ENCODE measurements at places on chromosomes 3 and 15.
A peak's percentile ranks its signal among the peaks of the same experiment; 100 is the strongest.

DNA sequence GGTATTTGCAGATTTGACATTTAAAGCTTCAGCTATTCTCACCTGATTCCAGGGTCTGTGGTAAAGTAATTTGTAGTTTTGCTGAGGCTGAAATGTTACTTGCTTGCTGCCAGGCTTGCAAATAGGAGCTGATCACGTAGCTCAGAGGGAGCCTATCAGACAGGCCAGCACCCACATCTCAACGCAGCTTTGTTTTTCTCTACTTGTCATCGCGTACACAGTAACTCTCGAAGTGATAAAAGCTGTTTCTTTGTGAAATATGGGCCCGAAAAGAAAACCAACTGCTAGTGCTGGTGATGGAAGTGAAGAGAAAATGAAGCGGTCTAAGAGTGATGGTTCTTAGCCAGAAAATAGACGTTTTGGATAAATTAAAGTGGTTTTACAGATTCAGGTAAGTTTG, 23.4 kb downstream of the RAB5A start:
- no peak for DNase-seq

- DNase-seq: no peak
These were observed 19.8 kb downstream of the HMG20A start for GRCh38 chr15:77440378-77440999.

DNA sequence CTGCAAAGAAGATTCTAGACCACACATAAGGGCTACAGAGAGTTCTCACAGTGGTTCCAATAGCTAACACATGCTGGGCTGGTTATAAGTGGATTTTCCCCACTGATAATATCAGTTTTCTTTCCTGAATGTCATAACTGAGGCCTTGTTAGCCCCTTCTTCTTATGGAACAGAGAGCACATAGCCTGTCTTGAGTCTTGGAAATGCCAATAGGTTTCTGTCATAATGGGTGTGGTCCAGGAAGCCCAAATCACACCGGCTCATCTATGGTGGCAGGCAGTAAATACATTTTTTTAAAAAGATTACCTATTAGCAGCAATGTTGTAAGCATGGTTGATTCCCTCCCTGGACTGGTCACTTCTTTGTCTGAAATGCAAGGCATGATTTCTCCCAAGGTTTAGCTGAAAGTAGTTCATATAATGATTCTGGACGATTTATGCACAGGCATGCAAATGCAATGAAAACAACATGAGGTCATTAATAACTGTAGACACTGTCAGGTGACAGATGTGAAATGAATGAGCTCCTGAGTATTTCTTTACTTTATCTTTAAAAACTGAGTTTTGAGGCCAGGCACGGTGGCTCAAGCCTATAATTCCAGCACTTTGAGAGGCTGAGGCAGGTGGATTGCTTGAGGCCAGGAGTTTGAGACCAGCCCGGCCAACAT, 67.2 kb upstream of the ATP2C1 start:
- no peak for DNase-seq

DNA sequence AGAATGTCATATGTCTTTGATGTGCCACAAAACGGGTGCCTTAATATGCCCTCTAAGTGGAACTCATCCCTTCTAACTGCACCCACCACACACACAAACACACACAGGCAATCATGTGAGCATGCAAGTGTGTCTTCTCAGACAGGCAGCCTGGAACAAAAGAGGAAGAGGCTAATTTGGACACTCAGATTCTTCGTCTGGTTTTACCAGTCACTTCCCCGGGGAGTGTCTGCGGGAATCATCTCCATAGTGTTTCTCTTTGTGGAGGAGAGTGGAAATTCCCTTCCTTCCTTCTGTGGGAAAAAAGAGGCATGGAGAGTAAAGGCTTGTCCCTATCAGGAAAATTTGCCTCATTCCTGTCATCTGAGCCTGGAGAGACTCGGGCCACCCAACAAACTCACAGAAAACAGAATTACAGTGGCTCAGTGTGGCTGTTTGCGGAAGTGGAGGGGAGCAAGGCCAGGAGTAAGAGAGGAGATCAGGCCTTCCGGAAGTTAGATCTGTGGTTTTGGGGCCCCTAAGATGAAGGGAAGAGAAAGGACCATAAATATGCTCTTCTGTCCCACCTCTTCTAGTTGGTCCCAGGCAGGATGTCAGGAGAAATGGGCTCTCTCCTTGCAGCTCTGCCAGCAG, 212.6 kb upstream of the SEMA6D start:
- no peak for DNase-seq

DNA sequence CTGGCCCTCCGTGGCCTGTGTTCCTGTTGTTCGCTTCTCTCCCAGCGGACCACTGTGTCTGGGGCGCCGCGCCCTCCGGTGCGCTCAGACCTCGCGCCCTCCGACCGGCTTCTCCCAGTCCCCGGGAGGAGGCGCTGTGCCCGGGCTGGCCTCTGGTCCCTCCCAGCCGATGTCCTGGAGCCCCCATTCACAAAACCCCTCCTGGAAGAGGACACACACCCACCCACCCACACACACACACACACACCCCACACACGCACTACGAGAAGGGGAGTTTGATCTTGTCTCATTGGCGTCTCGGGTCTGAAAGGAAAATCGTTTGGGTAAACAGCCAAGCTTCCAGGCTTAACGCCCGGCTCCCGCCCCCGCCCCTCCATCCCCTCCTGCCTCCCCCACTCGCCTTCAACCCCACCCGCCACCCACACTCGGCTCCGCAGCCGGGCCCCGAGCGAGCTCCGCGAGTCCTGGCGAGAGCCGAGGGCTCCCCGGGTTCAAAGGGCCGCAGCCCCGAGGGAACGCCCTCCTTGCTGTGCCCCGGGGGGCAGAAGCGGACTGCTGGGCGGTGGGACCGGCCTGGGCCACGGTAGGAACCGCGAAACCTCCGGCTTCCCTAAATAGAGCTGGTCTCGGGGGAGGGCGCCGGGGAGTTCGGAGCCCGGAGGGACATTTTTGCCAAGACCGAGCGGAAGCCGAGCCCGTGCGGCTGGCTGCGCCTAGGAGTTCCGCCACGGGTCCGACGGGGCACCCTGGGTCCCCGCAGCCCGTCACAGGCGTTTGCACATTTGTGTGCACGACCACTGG, 23.6 kb downstream of the NR2F2 start:
- no peak for DNase-seq

DNA sequence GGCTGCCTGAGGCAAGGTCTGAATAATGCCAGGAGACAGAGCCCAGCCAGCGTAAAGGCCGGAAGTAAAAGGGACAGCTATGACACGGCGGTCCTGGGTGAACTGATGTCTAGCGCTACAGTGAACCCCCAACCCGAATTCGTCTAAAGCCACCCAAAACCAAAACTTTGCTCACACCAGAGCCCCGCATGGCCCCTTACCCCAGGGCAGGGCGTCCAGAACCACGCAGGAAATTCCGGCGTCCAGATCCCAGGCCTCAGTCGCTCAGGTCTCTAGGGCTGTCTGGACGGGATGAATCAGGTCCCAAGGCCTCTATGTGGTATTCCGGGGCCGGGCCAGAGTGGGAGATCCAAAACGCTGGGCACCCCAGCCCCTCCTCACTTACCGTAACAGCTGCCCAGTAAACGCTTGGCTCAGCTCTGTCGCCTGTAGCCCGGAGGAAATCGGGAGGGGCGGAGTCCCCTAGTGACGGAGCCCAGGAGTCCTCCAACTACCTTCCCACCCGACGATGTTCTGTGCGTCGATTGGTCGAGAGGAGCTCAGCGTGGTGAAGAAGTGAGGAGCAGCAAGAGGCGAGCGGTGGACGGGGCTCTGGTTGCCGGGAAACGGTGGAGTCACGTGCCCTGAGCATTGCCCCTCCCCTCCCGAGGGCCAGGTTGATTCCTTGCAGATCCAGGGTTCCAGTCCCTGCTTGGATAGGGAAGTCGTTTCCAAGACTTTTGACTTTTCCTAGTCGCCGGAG, at the start of gene CCDC32:
Gene CCDC32 (minus strand): TSS at position 452 of the 742 bp plus-strand sequence. CDS start 2,027 bp downstream, outside the sequence.
- DNase-seq: peak; percentile 98

GRCh38 chr15:68819495-68820294, 1.0 kb downstream of the ANP32A start:
- DNase-seq: peak; percentile 52

GRCh38 chr3:74402821-74403220, 211.6 kb downstream of the CNTN3 start:
- DNase-seq: no peak

GRCh38 chr3:166422556-166422955, 585.3 kb upstream of the BCHE start:
- DNase-seq: no peak

DNA sequence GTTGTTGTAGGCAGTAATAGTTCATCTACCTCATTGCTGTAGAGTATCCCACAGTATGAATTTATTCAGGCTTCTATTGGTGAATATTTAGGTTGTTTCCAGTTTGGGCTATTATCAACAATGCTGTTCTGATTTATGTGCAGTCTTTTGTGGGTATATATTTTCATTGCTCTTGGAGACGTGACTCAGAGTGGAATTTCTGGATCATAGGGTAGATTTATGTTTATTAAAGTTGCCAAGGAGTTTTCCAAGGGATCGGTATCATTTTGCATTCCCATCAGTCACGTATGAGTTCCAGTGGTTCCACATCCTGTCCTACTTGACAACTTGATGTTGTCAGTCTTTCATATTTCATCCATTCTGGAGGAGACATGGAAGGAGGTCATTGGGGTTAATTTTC, 8.4 kb upstream of the HRH1 start:
- no peak for DNase-seq

GRCh38 chr3:171132873-171133272, 106.4 kb upstream of the SLC2A2 start:
- no peak for DNase-seq

DNA sequence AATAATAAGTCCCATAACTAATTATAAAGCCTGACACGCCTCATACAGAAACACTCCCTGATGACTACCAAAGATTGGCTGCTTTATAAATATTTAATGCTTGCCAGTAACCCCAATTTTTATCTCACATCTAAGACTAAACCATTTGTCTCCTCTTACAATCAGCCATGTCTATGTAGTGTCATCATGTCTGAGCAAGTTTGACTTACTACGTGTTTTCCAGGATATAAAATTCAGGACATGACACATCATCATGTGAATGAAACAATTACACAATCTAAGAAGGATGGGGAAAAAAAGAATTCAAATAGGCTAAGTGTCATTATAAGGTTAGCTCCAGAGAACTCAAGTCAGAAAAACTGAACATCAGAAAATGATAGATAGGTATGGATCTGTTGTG, 208.7 kb downstream of the MECOM start:
- no peak for DNase-seq

DNA sequence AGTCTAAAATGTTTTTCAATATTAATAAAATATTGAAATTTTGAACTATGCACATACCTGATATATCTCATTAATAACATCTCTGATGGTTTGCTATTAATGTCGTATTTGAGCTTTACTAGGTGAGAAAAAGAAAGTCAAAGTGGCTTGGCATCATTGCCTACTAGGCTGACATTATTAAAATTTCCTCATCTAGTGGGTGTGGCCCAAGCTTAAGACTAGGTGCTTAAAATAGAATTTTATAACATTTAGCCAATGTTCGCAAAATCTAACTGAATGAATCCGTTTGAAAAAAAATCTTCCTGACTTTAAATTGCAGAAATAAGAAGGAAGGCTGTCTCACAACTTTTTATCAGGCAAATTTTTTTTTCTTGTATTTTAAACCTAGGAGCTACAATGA, 46.1 kb downstream of the ABI3BP start:
- no peak for DNase-seq

- DNase-seq: peak; percentile 14
These were observed 165.8 kb upstream of the SLC2A2 start for GRCh38 chr3:171192176-171192854.

- DNase-seq: no peak
These were observed 128.2 kb upstream of the SLC7A14 start for GRCh38 chr3:170714122-170714521.

- no peak for DNase-seq
These were observed 43.1 kb downstream of the IGF2BP2 start for GRCh38 chr3:185781759-185782158.

DNA sequence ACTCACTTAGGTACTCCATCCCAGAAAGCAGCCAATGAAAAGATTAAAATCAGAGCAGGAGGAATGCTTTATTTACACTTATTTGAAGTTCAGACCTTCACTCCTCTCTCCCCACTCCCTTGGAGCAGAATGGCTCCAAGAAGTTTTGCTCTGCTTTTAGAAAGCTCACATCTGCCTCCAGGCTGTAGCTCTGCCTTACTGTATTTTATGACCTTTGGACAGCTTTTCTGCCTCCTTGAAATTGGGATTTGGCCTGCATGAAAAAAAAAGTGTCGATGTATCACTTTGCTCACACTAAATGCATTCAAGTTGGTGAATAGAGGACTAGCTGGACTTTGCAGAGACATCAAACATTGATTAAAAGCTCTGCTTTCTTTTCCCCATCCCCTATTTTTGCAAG, 95.3 kb downstream of the SLC9A9 start:
- no peak for DNase-seq

DNA sequence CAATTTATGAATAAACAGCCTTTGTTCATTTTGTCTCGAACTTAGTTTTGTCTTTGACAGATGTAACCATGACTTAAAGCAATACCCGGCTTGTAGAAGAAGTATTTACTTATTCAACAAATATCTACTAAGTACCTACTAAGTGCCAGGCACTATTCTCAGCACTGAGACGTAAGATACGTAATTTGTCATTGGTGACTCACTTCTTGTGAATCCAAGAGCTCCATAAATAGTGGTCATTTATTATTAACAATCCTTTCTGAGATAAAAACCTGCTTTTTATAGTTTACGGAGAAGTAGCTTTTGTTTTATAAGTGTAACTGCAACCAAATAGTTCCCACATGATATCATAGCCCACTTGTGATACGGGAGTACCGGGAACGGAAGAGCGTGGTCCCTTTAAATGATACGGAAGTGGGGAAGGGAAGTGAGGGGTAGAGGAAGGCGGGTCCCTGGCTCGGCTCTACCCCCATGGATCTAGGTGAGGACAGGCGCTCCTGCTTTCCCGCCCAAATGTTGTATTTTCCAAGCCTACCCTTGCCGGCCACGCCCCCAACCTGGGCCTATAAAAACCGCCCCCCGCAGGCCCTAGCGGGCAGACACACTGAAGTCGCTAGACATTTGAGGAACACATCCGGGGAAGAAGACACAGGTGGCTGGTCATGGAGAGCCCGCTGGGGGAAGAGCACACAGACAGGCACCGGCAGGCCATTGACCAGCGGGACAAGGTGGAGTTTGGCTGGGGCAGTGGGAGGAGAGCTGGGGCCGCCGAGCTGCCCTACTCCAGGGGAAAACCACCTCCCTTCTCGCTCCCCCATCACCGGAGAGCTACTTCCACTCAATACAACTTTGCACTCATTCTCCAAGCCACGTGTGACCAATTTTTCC, at the start of gene SAMMSON:
Gene SAMMSON (plus strand): TSS at position 594 of the 888 bp plus-strand sequence.
- no peak for DNase-seq

DNA sequence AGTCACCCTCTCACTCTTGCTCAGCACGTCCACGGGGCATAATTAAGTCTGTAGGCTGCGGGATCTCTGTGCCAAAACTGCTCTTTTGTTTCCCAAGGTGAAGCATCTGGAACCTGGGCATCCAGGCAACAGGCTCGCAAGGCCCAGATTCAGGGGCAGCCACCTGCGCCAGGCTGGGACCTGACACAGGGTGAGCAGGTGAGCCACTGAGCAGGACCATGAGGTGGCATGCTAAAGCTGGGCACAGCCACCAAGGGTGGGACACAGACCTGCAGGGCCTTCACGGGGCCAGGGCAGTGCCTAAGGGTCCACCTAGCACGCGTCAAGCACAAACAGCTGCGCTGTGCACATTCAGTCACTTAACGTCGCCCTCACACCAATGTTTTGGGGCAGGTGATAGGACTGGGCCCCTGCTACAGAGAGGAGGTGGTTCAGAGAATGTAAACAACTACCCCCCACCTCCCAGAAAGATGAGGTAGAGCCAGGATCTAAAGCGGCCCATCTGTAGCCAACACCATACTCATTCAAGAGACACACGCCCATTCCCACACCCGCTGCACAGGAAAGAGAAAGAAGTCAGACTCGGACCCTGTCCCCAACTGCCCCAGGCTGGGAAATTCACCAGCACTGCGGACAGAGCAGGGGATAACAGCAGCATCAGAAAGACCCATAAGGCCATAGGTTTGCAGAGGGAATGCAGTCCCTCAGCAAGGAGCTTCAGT, 16.3 kb downstream of the XXYLT1 start:
- no peak for DNase-seq

Measured in activated CD8-positive, alpha-beta T cell treated with anti-CD3 and anti-CD28 coated beads for 36 hours (primary cell).